Subcutaneous preadipocyte (primary cell): ENCODE measurements at places on chromosomes 3 and 15. TPM values are rescaled to one million over a fixed set of nuclear protein-coding genes. Genes with fewer than 3 reads are reported as not detected.

Gene DGKG
- 0.37 and 1.4 TPM in 2 replicates for total RNA-seq

Gene NANOGP8
- 0.39 and 0.73 TPM in 2 replicates for total RNA-seq

Gene C3orf22
- not detected in 2 replicates for total RNA-seq

Gene CLDN18
- total RNA-seq, result not detected in 2 replicates

Gene TMCO5A
- not detected in 2 replicates for total RNA-seq

Gene ITIH3
- total RNA-seq, result not detected in 2 replicates

Gene PLCH1
- under 0.01 and 0.37 TPM in 2 replicates for total RNA-seq

Gene CYP1A2
- not detected in 2 replicates for total RNA-seq

Gene ZPLD1
- total RNA-seq, result not detected in 2 replicates

Gene CRYGS
- total RNA-seq, result 1.8 and 2.3 TPM in 2 replicates

Gene OR5K3
- not detected in 2 replicates for total RNA-seq

Gene LPP
- total RNA-seq, result 36.4 and 45.7 TPM in 2 replicates
